Stimulated activated CD4-positive, alpha-beta T cell treated with anti-CD3 and anti-CD28 coated beads, Interleukin-12 subunit alpha, Interleukin-12 subunit beta, amount 100 ng/mL, for 24 hours (primary cell): ENCODE measurements at places on chromosomes 6 and 20.

DNA sequence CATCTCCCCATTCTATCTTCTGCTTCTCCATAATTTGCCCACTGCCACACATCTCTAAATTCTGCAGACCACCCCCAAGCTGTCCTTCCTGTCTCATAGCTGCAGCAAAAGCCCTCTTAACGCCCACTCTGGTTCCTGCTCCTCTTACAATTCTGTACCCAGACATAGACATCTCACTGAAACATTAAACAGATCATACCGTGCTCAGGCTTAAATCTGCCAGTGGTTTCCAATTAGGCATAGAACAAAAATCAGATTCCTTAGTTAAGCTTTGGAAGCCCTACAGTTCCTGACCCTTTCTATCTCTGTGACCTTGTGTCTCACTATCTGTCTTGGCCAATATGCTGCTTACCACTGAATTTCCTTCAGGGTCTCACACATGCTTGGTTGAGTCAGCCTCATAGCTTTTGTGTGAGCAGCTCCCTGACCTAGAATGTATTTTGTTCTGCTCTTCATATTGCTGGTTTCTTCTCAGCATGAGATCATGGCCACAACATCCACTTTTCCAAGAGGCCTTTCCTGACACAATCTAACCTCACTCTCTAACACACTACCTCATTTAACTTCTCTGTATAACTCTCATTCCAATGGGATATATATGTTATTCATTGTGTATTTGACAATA lies 749.7 kb downstream of the MAFB start:
- no peak for DNase-seq

- DNase-seq, result no peak
These were observed 4.4 kb downstream of the OSER1 start for GRCh38 chr20:44206132-44206531.

DNA sequence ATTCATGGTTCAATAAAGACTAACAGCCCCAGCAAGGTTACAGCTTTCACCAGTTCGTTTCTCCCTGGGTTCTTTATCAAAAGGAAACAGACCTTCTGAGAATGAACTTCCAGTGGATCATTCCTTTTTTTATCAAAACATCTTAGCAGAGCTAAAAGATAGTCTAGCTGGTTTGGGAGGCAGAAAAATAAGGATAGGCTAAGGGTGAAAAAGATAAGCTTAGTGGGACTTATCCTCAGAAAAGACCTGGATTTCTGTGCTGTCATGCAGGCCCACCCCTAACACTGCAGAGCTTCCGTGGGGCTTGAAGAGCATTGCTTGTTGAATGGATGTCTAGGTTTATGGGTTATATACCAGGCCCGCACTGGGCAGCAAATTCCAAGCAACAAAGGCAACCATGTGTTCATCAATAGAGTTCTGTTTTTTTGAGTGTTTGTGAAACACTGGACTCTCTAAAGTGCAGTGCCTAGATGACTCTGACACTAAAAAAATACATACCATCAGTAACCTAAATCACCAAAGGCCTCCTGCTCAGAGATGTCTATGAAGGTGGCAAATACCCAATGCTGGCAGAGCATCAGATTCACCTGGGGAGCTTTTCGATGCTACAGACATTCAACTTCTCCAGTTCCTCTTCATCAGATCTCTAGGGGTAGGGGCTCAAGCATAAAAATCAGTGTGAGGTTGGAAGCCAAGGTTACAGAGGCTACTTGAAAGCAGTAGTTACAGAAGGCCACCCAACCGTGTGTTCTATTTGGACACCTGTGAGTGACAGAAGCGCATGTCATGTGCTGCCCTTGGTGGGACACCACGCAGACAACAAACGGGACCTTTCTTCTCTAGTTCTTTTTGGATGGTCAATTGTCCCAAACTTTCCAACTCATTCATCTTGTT lies 53.0 kb downstream of the TNFAIP3 start:
- DNase-seq, result no peak

DNA sequence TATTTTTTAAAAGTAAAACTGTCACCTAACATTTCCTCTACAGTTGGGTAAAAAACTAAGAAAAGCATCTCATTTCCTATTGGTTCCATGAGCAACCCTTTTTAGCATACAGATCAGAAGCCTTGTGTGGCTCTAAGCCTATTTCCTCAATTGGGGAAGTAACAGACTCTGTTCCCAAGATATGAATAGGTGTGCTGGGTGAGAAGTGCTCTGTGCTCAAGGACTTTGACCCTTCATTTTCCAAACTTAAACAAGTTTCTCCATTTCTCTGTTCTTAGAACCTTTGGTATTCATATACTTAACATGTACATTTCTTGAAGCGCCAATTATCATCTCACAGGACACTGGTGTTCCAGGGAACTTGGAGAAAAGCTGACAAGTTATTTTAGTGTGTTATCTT lies 24.1 kb downstream of the CARMIL1 start:
- DNase-seq, result no peak

GRCh38 chr20:32514760-32515159 lies 70.4 kb downstream of the NOL4L start:
- DNase-seq, result no peak

GRCh38 chr6:150380256-150380655 lies 11.4 kb downstream of the IYD start:
- no peak for DNase-seq
